ENCODE measurements at places on chromosomes 4 and X.

DNA sequence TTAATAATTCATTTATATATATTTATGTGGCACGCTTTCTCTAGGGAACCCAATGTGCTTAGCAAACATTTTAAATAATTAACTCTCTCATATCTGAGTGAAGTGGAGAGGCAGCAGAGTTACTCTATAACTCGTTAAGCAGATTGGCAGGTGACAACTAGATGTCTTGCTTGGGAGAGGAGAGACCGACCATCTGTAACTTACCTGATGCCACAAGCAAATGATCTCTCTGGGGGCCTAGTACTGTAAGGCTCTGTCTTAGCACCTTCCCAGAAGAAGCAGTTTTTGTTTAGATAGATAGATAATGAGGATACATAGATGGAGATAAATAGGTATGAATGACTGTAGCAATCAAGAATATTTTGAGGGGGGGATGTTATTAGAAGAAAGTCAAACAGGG is 11.9 kb upstream of the SEL1L3 start:
- no peak for DNase-seq

DNA sequence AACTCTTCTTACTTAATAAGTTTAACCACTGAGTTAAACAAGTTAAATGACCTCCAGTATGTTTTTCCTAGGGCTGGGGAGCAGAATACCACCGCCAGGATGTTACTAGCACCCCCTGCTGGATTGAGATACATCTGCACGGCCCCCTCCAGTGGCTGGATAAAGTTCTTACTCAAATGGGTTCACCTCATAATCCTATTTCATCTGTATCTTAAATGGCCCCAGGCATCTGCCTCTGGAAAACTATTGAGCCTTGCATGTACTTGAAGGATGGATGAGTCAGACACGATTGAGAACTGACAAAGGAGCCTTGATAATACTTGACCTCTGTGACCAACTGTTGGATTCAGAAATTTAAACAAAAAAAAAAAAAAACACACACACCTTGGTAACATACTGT is 61.5 kb upstream of the MMAA start:
- peak; percentile 80 for DNase-seq

GRCh38 chr4:38077791-38078489 is 117.7 kb downstream of the PTTG2 start:
- DNase-seq: no peak

DNA sequence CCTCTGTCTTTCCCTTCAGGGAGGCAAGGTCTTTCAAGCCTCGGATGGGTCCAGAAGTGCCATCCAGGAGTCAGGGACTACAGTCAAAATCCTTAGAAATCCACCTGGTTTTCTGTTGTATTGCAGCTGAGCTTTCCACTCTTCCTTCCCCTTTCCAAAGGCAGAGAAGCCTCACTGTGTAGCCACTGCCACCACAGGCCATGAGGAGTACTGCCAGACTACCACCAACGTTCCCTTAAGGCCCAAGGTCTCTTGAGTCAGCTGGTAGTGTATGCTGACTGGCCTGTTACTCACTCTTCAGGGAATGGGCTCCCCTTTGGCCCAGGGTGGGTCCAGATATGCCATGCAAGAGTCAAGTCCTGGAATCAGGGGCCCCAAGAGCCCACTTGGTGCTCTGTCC is 1454.1 kb downstream of the PCDH19 start:
- DNase-seq: no peak

DNA sequence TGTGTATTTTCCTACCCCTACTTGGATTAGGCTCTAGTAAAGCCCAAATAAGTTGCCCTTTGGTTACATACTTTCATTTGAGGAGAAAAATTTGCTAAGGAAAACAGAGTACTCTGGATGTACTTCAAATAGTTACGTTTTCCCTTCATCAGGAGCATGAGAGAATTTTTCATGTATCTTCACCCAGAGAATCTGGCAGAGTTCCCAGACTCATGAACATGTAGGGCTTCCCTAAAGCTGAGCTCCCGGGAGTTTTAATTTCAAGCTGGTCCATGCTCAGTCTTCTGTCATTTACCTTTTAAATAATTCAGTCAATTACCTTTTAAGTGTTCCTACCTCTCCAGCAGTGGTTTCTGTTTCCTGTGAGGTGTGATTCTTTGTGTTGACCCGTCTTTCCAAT is 367.5 kb upstream of the GRID2 start:
- no peak for DNase-seq

GRCh38 chr4:22512306-22512705 is 3.6 kb downstream of the ADGRA3 start:
- no peak for DNase-seq

GRCh38 chr4:169361756-169362155 is 91.0 kb upstream of the SH3RF1 start:
- no peak for DNase-seq

DNA sequence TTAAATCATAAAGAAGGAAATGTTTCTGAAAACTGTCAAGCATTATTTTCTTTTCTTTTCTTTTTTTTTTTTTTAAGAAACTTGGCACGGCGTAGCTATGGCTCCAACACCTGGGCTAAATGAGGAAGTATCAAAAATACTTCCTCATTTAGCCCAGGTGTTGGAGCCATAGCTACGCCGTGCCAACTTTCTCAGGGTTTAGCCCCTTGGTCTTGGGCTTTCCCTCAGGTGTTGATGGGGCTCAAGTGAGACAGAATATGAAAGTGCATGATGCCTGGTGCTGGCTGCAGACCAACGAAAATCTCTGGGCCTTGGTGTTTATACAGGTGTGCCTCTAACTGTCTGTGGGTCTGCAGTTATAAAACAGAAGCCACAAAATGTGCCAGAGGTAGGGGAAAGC is 132.7 kb downstream of the ARHGAP24 start:
- DNase-seq: no peak

DNA sequence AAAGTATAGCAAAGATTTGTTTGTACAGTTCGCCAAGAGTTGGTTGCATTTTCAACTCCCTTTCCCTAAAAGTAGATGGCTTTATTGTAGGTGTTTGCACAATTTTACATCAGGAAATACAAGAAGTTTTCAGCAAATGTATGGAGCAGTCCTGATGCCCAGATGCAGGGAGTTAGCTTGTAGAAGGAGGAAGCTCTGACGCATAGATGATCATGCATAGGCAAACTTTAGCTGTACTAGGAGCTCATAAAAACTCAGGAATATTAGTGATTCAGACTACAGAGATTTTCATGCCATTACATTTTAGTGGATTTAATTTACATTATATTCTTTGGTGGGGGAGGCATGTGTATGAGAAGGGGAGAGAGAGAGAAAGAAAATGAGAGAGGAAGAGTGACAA is 62.9 kb downstream of the TMPRSS11D start:
- DNase-seq: no peak

DNA sequence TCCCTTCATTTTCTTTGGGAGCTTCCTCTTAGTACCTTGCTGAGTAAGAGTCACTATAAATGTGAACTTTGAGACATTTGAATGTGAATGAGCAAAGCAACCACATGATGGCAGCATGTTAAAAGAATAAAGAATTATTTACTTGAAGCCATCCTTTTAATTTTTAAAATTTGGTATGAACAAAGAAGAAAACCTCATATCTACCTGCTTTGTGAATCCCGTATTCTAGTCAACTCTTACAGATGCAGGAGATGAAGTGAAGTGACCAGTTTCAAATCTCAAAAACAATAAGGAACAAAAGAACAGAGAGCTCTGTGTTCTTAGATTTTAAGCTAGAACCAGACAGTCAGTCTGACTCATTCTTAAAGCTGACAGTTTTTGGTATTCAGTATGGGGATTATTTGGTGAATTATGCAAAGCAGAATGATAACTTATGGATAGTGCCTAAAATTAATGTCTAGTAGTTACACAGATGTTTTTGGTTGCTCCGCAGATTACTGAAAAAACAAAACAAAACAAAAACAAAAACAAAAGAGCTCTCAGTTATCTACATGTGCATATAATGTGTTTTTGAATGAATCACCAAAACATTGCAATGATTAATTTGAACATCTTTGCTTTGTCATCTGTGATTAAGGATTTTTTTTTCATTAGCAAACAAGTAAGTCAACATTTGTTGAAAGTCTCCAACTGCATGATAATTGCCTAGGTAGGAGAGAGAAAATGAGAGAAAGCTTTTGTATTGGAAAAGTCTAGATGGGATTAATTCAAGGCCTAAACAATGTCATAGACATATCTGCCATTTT is 48.2 kb upstream of the H2AZ1 start:
- peak; percentile 77 for DNase-seq

DNA sequence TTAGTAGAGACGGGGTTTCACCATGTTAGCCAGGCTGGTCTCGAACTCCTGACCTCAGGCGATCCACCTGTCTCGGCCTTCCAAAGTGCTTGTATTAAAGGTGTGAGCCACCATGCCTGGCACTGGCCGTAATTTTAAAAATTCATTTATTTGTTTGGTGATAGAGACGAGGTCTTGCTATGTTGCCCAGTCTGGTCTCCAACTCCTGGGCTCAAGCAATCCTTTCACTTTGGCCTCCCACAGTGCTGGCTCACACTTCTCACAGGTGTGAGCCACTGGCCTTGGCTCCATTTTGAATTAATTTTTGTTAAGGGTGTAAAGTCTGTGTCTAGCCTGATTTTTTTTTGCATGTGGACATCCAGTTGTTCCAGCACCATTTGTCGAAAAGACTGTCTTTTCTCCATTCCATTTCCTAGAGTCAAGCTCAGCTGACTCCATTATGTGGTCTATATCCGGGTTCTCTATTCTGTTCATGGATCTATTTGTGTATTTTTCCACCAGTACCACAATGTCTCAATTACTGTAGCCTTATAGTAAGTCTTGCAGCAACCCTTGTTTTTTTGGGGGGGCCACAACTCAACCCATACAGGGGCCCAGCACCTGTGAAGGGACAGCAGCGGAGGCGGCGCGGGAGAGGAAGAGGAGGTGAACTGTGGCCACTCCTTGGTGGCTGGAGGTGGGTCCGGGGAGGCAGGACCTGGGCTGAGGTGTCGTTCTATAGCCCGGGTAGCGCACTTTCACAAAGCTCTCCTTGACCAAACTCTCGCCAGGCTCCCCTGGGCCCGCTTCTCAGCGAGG is 1.5 kb upstream of the NSD2 start:
- DNase-seq: no peak

DNA sequence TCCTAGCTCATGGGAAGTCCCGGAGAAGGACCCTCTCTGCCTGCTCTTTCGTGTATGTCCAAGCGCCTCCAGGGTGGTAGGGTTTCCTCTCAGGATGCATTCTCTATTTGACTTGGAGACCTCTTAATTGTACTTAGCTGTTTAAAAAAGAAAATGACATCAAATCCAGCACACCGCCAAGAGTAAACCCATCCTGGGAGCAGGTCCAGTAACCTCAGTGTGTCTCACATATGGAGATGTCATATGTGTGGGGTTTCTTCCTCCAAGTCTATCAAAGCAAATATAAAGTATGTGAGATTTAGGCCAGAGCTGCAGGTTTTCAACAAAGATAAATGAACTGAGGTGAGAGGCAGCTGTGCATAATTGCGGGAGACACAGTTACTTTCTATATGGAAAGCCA is 209.4 kb upstream of the ANXA3 start:
- DNase-seq: no peak

- peak; percentile 48 for DNase-seq
These were observed 137.4 kb downstream of the DKK2 start for GRCh38 chr4:106898621-106899230.
